ENCODE measurements at places on chromosomes 5 and 9. TPM values are rescaled to one million over a fixed set of nuclear protein-coding genes. Genes with fewer than 3 reads are reported as not detected.

The PCDHGA5 gene
- 0.16 TPM for total RNA-seq

The C9orf153 gene
- total RNA-seq: 0.34 TPM

The LHX3 gene
- 0.08 TPM for total RNA-seq

The HEMGN gene
- total RNA-seq: not detected

The HTR4 gene
- not detected for total RNA-seq

The NMUR2 gene
- total RNA-seq: 0.08 TPM

The SLC4A9 gene
- total RNA-seq: 0.02 TPM

The POU5F2 gene
- total RNA-seq: 0.02 TPM

The PCDHGC3 gene
- total RNA-seq: 5.4 TPM

The MAN2A1 gene
- total RNA-seq: 14.5 TPM

The CAMK4 gene
- total RNA-seq: 0.07 TPM

The HMCN2 gene
- total RNA-seq: 0.09 TPM

The HMMR gene
- total RNA-seq: 24.9 TPM

The SOX30 gene
- total RNA-seq: not detected

The HRH2 gene
- total RNA-seq: 0.34 TPM

The PHYKPL gene
- total RNA-seq: 8.3 TPM

The PTGER4 gene
- 7.5 TPM for total RNA-seq

The TTC23L gene
- total RNA-seq: not detected

The PCDHA12 gene
- total RNA-seq: 3.0 TPM

The CCL19 gene
- total RNA-seq: not detected

The LCN12 gene
- total RNA-seq: 1.2 TPM

The TPRN gene
- 8.2 TPM for total RNA-seq

The NR4A3 gene
- total RNA-seq: 1.5 TPM

The ITGA2 gene
- total RNA-seq: 10.3 TPM

The NUDT12 gene
- total RNA-seq: 1.9 TPM

The PELO gene
- total RNA-seq: 17.2 TPM

The PROB1 gene
- total RNA-seq: 0.19 TPM

The DMRT3 gene
- not detected for total RNA-seq

The HK3 gene
- total RNA-seq: not detected

The TAF1L gene
- total RNA-seq: not detected

The NME5 gene
- not detected for total RNA-seq

The SPTLC1 gene
- total RNA-seq: 60.2 TPM

The SLC25A48 gene
- 0.11 TPM for total RNA-seq

The ESM1 gene
- total RNA-seq: not detected

The CDC42SE2 gene
- total RNA-seq: 33.3 TPM

The SLC1A1 gene
- total RNA-seq: 1.2 TPM

The LPAR1 gene
- total RNA-seq: 22.1 TPM

The SHISAL2B gene
- total RNA-seq: not detected

The ZNF474 gene
- 0.22 TPM for total RNA-seq

The WDR38 gene
- 0.14 TPM for total RNA-seq

The NADK2 gene
- 9.0 TPM for total RNA-seq

The BHMT2 gene
- not detected for total RNA-seq
